Activated CD8-positive, alpha-beta memory T cell treated with anti-CD3 and anti-CD28 coated beads, Interleukin-2, amount 50 U/mL, for 4 hours (primary cell): ENCODE measurements at places on chromosomes 1 and 21.

DNA sequence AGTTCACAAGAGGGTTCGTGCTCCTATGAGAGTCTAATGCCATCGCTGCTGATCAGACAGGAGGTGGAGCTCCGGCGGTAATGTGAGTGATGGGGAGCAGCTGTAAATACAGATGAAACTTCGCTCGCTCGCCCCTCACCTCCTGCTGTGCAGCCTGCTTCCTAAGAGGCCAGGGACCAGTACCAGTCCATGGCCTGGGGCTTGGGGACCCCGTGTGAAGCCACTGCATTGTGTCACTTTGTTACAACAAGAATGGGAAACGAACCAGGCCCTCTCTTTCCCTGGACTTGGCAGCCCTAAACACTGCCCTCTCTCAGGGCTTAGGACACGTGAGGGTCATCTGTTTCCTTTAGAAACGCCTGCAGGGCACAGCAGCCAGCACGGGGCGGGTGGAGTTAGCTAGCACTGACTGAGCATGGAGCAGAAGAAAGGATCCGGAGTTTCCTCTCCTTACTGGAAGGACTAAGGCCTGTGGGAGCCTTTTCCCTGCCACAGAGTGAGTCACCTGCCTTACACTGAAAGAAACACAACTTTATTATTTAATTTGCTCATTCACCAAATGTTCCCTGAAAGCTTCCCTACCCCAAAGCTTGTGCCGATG is 185.2 kb upstream of the TMEM51 start:
- no peak for DNase-seq

- DNase-seq = no peak
Measured at GRCh38 chr1:33148615-33149014, 33.2 kb downstream of the TRIM62 start.

GRCh38 chr1:36177589-36178431 is 21.9 kb downstream of the MAP7D1 start:
- no peak for DNase-seq

GRCh38 chr1:53307037-53307436 is 20.8 kb downstream of the LRP8 start:
- DNase-seq = no peak

DNA sequence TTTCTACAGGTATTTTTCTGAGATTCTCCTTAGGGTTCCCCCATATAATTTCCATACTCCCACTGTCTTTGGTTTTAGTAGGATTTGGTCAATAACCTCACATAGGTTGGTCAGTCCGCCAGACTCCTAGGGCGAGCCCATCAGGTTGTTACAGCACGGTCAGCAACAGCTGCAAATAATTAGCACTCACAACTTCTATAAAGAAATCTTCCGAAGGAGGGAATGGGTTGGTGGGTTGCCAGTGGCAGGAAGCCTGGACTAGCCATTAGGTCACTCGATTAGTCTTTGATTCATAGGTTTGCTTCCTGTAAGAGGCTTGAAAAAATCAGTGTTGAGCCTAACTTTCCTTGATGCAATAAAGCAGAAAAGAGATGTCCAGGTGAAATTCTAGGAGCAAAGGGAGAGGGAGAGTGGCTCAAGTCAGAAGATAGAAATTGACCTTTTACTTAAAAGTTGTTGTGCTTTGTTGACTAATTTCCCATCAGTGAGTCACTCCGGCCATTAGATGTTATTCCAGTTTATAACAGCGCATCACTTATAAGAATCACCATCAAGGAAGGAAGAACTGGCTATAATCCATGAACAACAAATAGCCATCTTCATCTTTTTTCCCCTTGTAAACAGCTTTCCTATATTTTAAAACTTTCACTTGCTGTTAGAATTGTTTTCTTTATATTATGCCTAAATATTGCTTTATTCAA is 88.3 kb downstream of the TPR start:
- DNase-seq = no peak
